ENCODE measurements at places on chromosomes 2 and 18.

DNA sequence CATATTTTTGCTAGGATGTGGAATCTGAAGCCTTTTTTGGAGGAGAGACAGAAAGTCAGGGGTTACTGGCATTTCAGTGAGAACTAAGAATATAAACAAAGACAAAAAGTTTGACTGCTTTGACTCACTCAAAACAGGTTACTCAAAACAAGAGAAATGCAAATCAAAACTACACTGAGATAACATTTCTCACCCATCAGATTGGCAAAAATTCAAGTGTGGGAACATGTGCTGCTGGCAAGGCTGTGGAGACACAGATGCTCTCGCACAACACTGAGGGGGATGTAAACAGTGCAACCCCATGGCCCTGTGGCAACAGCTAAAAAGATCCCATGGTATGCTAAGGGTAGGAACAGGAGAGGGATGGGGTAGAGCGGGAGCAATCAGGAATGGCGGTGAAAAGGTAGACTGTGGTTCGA is 86.6 kb downstream of the DTNB start:
- no peak for DNase-seq

GRCh38 chr2:98935777-98936352 is at the start of gene CRACDL:
Gene CRACDL (minus strand): TSS chr2:98936225. CDS start chr2:98846800, 89,425 bp downstream.
- DNase-seq = peak; percentile 43

- no peak for DNase-seq
Measured at GRCh38 chr18:9848170-9848879, 37.4 kb upstream of the TXNDC2 start.

GRCh38 chr2:219663116-219663762 is 35.8 kb downstream of the SLC4A3 start:
- DNase-seq = no peak

GRCh38 chr2:140604096-140604495 is 1526.7 kb downstream of the LRP1B start:
- no peak for DNase-seq

DNA sequence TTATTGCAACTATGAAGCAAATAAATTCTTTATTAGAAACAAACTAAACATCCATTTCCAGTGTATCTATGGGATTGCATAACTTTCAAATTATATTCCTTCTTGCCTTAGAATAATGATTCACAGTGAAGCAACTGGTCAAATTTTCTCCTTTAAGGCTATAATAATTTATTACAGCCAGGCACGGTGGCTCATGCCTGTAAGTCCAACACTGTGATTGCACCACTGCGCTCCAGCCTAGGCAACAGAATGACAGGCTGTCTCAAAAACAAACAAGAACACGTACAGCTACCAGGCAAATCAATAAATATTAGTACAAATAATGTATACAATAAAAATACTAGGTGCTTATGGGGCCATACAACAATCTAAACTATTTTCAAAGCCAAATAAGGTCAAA is 1416.2 kb downstream of the LRP1B start:
- no peak for DNase-seq

- peak; percentile 73 for DNase-seq
Measured at GRCh38 chr2:44572196-44572900, 210.6 kb downstream of the CAMKMT start.

GRCh38 chr2:38742797-38743559 is 8.2 kb downstream of the SRSF7 start:
- no peak for DNase-seq

DNA sequence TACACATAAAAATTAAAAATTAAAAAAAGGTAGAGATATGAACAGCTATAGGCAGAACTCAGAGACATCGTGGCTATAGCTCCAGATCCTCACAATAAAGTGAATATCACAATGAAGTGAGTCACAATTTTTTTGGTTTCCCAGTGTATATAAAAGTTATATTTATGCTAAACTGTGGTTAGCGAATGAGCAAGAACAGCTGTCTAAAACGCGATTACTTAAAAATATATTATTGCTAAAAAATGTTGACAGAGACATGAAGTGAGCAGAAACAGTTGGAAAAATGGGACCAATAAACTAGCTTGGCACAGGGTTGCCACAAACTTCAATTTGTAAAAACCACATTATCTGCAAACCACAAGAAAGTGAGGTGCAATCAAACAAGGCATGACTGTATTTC is 551.7 kb upstream of the NETO1 start:
- DNase-seq = no peak

DNA sequence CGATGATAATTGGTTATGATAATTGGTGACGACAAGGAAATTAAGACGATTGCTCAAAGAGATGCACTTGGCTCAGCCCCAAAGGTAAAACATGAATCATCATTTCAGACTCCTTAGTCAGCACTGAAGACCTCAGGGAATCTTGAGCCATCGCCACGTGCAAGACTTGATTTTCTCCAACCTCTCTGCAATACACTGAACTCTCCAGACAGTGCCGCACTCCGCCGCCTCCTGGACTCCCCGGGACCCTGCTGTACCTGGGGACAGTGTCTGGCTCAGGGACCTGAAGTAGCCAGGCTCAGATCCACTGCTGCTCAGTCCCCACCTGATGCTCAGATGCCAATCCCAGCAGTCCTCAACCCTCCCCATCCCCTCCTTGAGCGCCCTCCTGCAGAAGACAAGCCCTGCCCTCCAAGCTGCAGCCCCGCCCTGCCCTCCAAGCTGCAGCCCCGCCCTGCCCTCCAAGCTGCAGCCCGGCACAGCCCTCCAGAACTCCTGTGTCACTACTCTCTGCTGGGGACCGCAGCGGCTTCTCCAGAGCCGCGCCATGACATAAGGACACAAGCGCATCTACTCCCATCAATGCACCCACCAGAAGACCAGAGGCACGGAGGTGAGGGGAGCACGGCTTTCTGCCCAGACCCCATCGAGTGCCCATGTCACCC is 1.1 kb downstream of the TMEM18 start:
- peak; percentile 96 for DNase-seq

DNA sequence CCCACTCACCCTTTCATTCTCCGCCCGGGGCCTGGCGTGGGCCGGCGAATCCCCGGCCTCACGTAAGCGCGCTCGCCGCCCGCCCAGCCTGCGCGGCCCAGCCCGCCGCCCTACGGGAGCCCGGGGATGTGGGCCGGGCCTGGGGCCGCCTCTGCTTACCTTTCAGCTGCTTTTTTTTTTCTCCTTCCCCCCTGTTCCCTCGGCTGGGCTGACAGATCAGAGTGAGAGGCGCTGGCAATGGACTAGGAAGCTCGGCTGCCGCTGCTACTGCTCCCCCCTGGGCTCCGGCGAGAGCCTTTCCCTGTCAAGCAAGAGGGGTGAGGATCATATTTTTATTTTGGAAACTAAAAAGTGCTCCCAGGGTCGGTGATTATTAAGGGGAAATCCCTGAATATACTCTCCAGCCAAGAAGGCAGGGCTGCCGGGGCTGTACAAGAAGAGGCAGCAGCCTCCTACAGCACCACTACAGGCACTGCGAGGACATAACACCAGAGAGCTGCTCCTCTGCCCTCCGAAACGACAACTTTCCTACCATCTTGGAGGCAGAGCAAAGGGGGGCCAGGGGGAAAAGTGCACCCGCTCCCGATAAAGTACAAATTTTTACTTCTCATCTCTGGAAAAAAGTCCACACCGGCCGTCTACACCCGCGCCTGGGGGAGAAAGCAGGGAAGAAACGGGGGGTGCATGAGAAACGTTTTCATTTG is at the start of gene INO80D:
INO80D (minus strand) TSS at position 433 of the 704 bp plus-strand sequence. CDS start 23,158 bp downstream, outside the sequence.
- DNase-seq = peak; percentile 93

- DNase-seq = no peak
Measured at GRCh38 chr2:85525029-85525428, 13.9 kb upstream of the MAT2A start.

DNA sequence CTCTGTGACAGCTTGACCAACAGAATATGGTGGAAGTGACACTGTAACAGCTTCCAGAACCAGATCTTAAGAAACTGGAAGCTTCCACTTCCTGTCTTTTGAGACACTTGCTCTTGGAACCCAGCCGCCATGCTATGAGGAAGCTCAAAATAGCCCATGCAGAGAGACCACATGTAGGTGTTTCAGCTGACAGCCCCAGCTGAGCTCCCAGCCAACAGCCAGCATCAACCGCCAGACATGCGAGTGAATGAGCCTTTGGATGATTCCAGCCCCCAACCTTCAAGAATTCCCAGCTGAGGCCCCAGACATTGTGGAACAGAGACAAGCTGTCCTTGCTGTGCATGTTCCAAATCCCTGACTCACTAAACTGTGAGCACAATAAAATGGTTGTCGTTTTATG is 27.9 kb downstream of the ACVR1 start:
- DNase-seq = no peak

DNA sequence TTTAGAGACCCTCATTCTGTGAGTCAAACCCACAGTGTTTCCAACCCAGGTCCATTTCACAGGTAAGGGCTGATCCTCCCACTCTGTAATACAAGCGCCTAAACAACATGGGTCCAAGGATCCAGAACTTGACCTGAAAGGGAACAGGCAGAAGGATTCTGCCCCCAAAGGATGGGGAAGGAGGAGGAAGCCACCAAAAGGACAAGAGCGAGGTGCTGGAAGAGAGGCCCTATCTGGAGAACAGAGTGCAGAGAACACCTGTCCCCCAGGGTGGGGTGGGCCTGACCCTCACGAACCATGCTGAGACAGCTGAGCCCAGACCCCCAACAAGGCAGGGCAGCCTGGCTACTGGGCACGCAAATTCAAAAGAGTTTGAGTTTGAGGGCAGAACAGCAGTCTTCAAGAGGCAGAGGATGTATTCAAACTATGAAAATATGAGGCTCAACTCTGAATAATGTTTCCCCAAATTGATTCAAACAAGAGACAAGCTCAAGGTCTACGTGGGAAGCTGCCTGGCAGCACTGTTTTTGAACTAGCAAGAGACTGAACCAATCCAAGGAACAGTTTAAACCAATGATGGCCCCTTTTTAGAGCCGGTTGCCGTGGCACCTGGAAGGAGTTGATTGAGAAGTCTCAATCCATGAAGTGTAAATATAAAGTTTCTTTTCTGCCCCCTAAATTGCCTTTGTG is 212.7 kb downstream of the ALPK2 start:
- DNase-seq = no peak

- DNase-seq = no peak
Measured at GRCh38 chr2:112004253-112004645, 50.8 kb upstream of the TMEM87B start.

DNA sequence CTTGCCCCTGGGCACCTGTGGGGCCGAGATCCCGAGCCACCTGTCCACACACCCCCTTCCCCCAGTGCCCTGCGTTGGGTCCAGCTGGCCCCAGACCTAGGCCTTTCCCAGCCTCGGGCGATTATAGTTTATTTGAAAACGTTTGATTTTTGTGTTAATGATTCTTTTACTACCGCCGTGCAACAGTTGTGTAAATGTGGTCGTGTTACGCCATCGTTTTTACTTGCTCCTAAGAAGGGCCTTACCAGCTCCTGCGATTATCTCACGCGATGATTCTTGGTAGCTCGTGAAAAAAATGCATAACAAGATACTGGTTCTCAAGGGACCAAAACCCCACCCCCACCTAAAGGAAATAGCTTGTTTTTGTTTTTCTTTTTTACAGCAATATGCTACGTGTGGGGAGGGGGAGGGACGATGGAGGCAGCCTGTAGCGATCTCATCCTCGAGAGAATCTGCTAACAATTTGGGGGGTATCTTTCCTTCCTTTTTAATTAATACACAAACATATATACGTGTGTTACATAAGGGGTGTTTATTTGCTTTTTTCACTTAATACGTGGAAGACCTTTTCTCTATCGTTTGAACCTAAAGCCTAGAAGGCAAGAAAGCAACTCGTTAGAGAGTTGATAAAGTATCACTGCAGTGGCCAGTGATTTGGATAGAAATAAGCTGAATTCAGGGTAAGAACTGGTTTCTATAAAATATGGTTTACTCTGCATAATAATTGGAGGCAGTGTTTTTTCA is 1.0 kb downstream of the ZDBF2 start:
- peak; percentile 52 for DNase-seq

- DNase-seq = no peak
Measured at GRCh38 chr2:173101687-173102086, 26.0 kb downstream of the MAP3K20 start.

DNA sequence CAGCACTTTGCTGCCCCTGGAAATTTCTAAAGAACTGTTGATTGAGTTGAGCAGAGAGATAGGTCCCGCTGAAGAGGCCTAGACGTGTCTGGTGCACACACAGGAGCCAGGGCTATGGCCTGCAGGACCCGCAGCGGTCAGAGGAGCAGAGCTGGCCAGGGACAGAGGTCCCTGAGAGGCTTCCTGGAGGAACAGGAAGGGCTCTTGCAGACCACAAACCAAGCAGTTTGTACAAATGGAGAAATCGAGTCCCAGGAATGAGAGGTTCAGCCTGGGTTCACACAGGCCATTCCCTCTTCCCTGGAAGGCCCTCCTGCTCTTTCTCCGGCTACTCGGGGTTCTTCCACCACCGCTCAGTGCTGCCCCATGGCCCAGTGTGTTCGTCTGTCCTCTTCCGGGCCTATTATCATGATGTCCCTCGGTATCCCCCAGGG is 1.2 kb upstream of the BIN1 start:
- no peak for DNase-seq

DNA sequence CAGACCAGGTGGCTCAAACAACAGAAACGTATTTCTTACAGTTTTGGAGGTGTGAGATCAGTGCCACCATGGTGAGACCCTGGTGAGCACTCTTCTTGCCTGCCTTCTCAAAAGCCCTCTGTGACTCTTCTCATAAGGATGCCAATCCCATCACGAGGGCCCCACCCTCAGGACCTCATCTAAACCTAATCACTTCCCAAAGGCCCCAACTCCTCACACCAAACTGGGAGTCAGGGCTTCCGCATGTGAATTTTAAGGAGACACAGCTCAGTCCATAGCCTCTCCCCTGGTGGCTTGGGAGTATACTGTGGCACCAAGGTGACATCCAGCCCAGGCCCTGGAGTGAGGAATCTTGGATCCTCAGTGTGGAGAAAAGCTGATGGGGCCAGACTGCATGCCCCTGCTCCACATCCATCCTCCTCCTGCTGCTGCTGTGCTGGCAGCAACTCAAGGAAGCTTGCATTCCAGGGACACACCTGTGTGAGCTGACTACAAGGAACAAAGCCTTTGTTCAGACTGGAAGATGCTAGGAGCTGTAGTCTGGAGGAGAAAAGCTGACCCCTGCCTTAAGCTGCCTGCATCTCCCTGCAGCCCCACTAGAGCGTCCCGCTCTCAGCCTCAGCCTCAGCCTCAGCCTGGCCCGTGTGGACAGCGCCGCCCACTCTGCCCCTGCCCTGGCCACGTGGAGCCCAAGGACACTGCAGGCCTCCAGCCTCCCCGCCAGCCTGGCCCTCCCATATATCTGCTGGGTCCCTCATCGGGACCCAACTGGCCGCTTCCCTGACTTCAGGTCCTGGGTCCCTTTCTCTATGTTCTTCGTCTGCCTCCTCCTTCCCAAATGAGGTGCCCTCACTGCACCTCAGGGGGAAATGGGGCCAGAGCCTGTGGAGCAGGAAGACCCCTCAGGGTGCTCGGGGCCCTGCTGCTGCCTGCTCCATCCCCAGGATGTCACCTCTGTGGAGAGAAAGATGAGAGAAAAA is 87.8 kb upstream of the RAB6C start:
- DNase-seq = no peak

GRCh38 chr2:220394433-220394832 is 767.0 kb downstream of the SLC4A3 start:
- peak; percentile 9 for DNase-seq
